ENCODE measurements at places on chromosomes 7 and 10. TPM values are rescaled to one million over a fixed set of nuclear protein-coding genes. Genes with fewer than 3 reads are reported as not detected.

- no peak for DNase-seq
Measured at GRCh38 chr10:110344622-110345021, 39.9 kb upstream of the SMNDC1 start.

MBL2 gene
- total RNA-seq, result 0.17 TPM

GRCh38 chr7:47484923-47485639, 96.8 kb downstream of the TNS3 start:
- no peak for DNase-seq

- no peak for DNase-seq
Measured at GRCh38 chr10:54880996-54881395, 80.0 kb upstream of the PCDH15 start.

MMD2 gene
- total RNA-seq, result not detected

NXPH1 gene
- total RNA-seq, result 0.14 TPM

MMP21 gene
- not detected for total RNA-seq

TMEM273 gene
- total RNA-seq, result 8.9 TPM

ABCB1 gene
- total RNA-seq, result 9.0 TPM

TFR2 gene
- 0.27 TPM for total RNA-seq

DNA sequence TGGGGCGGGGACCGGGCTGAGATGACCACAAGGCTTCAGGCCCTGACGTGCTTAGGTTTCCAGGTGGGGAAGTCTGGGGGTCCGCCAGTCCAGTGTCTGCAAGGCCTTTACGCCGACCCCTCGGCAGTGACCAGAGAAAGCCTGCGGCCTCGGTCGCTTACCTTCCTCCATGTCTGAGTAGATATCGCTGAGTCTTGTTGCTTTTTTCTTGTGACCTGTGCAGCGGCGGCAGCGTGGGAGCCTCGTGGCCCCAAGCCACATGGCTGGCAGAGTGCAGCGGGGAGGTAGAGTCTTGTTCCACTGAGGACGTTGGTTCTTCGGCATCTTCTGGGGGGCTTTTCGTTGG, 329 bp downstream of the NOLC1 start:
- DNase-seq, result peak; percentile 21

DNA sequence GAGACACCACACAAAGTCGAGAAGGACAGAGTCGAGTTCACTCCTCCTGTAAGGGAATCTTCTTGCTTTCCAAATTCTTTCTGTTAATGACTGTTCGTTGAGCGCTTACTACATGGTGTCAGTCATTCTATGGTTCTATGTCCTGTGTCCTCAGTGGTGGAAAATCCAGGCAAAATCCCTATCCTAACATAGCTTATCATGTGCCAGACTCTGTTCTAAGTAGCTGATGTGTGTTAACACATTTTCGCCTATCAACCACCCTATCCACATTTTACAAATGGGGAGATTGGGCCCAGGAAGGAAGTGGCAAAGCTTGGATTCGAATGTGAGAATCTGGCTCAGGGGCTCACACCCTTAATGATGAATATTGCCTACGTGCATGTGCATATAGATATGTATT, 280.1 kb downstream of the GATA3 start:
- DNase-seq, result no peak

SPDYE18 gene
- total RNA-seq, result not detected

CCT6A gene
- 549 TPM for total RNA-seq

VSTM4 gene
- 1.7 TPM for total RNA-seq

DNA sequence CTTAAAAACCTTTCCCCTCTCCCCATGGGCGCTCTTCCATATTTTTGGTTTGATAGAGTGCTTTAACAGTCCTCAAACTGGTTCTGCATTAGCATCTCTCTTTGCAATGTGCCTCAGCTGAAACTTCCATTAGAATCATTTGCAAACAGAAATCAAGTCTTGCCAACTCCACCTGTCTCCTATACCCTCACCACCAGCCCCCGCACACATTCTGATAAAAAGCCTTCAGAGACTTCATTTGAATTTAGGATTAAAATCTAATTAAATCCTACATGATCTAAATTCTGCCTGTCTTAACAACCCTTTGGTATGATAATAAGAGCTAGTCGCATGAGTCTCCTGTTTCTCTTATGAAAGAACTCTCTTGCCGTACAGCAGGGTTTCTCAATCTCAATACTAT, 384.9 kb upstream of the ETV1 start:
- DNase-seq, result no peak

DNA sequence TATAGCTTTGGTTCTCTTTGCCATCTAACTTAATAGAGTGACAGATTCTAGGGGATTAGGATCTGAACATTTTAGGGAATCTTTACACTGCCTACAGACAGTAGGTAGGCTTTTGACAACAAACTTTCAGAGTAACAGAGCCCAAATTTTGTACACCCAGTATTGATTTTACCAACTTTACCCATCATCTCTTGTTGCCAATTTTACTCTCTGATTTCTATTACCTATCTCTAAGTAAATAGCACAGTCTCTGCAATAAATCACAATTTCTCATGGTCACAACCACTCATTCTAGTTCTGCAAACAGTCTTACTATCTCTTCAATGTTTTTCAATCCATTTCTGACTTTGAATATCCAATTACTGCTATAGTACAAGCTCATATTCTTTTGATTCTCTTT, 1097.6 kb upstream of the PHF14 start:
- DNase-seq, result no peak

- no peak for DNase-seq
Measured at GRCh38 chr10:17166699-17167098, 34.8 kb downstream of the TRDMT1 start.

- no peak for DNase-seq
Measured at GRCh38 chr10:33878238-33878786, 543.8 kb upstream of the NRP1 start.

GRCh38 chr7:11557627-11558026, 274.4 kb downstream of the THSD7A start:
- DNase-seq, result peak; percentile 29

GPR15LG gene
- not detected for total RNA-seq

STEAP2 gene
- 7.8 TPM for total RNA-seq

DNA sequence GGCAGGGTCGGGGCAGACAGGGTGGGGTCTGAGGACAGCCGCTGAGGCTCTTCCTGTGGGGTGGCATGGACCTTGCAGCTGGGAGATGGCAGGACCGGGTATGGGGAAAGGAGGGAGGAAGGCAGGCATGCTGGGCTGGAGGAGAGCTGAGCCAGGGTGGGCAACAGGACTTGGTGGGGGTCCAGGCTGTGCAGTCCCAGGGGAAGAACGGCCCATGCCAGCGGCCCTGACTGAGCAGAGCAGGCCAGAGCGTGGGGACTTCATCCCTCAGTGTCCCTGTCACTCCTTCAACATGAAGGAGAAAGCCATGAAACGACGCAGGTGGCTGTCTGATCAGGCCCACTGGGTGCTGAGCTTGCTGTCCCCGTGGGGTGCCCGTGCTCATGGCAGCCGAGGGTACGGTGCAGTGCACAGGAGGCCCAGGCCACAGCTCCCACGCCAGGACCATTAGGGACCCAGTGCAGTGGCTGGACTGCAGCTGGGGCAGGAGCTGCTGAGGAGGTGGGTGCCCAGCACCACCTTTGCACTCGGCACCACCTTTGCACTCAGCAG, 519.6 kb downstream of the PTPRN2 start:
- no peak for DNase-seq

DNA sequence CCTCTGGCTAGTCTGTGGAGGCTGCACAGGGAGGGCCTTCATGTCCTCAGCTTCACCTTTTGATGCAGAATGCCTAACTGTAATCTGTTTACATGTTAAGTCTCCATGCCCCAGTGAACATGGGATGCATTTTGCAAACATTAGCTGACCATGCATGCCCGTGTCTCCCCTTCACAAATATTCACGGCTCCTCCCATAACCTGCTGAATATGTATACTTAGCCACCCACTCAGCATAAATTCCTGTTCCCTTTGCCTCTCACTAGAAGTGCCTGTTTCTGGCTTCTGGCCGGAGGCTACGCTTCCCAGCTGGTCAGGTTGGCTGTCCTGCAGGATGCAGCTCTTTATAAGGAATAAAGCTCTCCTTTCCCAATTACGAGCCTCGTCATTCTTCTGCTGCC, 552.7 kb downstream of the DNAJB6 start:
- no peak for DNase-seq

PNLIPRP1 gene
- total RNA-seq, result not detected

RBAK gene
- 1.0 TPM for total RNA-seq

BEND7 gene
- 13.3 TPM for total RNA-seq

KLF14 gene
- not detected for total RNA-seq

DNA sequence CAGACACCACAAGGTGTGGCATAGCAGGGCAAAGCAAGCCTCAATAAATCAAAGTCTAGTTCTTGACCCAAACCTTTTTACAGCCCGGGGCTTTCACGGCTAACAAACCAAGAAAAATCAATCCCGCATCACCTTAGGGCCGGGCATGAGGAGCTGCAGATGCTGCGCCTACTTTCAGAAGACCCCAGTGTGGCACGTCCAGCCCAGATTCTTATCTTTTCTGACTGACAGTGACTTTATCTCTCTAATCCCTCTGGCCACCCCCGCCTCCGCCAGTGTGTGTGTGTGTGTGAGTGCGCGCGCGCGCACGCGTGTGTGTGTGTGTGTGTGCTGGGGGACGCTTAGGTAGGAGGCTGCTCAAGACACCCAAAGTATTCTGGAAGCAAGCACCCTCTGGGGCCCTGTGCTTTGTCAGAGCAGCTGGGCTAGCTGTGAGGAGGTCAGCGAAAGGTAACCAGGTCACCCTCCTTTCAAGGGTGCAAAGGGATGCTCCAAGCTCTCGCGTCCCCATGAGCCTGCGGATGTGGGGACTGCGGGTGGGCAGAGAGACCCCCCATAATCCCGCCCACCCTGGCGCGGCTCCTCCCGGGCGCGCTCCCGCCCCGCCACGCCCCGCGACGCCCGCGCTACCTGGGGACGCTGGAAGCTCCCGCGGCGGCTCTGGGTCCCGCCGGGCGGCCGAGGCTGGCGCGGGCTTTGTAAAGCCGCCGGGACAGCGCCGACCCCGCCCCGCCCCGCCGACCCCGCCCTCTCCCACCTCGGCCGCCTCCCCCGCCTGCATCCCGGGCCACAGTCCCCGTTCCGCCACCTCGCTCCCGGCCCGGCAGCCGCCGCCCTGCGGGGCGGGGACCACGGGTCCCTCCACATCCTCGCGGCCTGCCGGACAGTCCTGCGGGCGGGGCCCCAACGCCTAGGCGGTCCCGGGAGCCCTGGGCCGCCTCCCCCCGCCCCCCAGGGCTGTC, 57.1 kb upstream of the RHOBTB1 start:
- DNase-seq, result peak; percentile 48

DNA sequence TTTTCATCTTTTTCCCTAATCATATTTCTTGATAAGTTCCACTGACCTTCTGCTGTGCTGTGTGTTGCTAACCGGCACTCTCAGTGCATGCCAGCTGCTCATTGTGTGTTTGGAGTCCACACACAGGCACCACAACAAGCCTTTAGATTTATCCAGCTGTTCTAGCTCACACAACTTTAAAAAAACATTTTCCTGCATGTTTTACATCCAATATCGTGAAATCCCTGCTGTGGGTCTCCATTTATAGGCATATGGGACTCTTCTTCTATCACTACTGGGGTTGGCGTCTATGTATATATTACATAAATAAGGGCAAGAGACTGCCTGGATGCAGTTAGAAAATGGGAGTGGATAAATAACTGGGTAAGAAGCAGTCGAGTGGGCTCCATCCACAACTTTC, 183.6 kb upstream of the ADARB2 start:
- DNase-seq, result no peak

NME8 gene
- total RNA-seq, result not detected

DNA sequence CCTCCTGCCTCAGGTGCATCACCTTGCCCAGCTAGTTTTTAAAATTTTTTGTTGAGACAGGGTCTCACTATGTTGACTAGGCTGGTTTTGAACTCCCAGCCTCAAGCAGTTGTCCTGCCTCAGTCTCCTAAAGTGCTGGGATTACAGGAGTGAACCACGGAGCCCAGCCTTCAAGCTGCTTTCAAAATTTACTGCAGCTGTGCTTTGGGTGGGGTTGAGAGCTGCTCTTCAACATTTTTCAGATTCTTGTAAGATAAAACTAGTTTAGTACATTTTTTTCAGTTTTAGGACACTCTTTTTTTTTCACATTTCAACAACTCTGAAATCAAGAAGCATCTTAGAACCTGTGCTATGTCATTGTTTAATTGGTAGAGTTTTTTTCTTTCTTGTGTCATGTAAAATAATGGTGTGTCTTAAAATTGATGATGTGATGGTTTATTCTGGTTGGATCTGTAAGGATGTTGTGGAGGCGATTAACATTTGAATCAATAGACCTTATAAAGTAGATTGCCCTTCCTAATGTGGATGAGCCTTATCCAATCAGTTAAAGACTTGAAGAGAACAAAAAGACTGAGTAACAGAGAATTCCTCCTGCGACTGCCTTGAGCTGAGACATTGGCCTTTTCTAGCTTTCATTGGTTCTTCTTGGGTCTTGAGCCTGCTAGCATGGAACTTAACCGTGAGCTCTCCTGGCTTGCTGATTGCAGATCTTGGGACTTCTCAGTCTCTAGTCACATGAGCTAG, 13.5 kb downstream of the PLEKHA8 start:
- DNase-seq, result no peak

DNA sequence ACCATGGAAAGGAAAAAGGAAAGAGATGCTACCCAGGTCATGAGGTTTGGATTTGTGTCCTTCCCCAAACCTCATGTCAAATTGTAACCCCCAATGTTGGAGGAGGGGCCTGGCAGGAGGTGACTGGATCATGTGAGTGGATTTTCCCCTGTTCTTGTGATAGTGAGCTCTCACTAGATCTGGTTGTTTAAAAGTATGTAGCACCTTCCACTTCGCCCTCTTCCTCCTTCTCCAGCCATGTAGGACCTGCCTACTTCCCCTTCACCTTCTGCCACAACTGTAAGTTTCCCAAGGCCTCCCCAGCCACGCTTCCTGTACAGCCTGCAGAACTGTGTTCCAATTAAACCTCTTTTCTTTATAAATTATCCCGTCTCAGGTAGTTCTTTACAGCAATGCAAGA, 113.9 kb downstream of the FAM107B start:
- DNase-seq, result no peak

Measured in Caki2 (cell line).